ENCODE measurements at places on chromosomes 6 and 20.

GRCh38 chr20:49028684-49029083 is 17.4 kb upstream of the CSE1L start:
- peaks cover 55% of the 10 kb centered on the region for H3K36me3 ChIP-seq
- no peak overlapping the region for H3K4me3 ChIP-seq
- DNase-seq, result no peak
- no peaks in the 10 kb centered on the region for H3K4me1 ChIP-seq
- H3K27ac ChIP-seq, result no peak overlapping the region

GRCh38 chr6:75849329-75850025 is 100.4 kb downstream of the MYO6 start:
- no peaks in the 10 kb centered on the region for H3K27me3 ChIP-seq
- H3K4me3 ChIP-seq, result no peak overlapping the region
- no peak overlapping the region for H3K27ac ChIP-seq
- H3K4me1 ChIP-seq, result no peaks in the 10 kb centered on the region

- H3K4me1 ChIP-seq, result no peaks in the 10 kb centered on the region
- DNase-seq, result no peak
- H3K4me3 ChIP-seq, result no peak within 1 kb of the TSS
- no peaks in the 10 kb centered on the region for H3K27me3 ChIP-seq
- H3K36me3 ChIP-seq, result peaks cover under 1% of the 10 kb centered on the region
These were observed at the start of gene CFB for GRCh38 chr6:31945507-31946369. Gene CFB, plus strand, starts transcription at chr6:31946095. Its CDS starts 127 bp downstream, at chr6:31946222.

GRCh38 chr6:5540370-5540769 is 279.1 kb downstream of the FARS2 start:
- no peak for DNase-seq
- H3K4me1 ChIP-seq, result no peaks in the 10 kb centered on the region
- no peak overlapping the region for H3K4me3 ChIP-seq
- H3K36me3 ChIP-seq, result no peaks in the 10 kb centered on the region
- no peak overlapping the region for H3K27ac ChIP-seq

- no peak overlapping the region for H3K27ac ChIP-seq
- H3K36me3 ChIP-seq, result no peaks in the 10 kb centered on the region
- H3K27me3 ChIP-seq, result no peaks in the 10 kb centered on the region
- no peak overlapping the region for H3K4me3 ChIP-seq
- no peaks in the 10 kb centered on the region for H3K4me1 ChIP-seq
These were observed 10.3 kb upstream of the FAXC start for GRCh38 chr6:99359800-99360199.

DNA sequence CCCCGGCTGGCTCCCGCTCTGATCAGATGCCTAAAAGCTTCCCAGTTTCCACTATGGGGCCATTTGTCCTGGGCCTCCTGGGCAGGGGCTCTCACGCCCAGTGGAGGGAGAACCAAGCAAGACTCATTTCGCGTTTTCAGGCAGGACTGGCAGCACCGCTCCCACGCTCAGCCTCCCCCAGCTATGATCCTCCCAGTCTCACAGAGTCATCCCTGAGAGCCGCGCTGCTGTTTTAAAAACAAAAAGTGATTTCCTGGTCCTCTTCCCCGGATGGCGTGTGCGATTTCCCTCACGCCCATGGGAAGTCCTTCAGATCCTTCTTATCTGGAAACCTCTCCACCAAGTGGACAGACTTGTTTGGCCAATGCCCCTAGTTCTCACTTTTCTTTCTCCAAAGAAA is at the start of gene ADGRF5:
Gene ADGRF5 (minus strand): TSS at position 208 of the 400 bp plus-strand sequence. CDS start 15,176 bp downstream, outside the sequence.
- H3K27me3 ChIP-seq, result no peaks in the 10 kb centered on the region
- no peak within 1 kb of the TSS for H3K27ac ChIP-seq
- no peak for DNase-seq
